ENCODE measurements at places on chromosomes 11 and 22.

DNA sequence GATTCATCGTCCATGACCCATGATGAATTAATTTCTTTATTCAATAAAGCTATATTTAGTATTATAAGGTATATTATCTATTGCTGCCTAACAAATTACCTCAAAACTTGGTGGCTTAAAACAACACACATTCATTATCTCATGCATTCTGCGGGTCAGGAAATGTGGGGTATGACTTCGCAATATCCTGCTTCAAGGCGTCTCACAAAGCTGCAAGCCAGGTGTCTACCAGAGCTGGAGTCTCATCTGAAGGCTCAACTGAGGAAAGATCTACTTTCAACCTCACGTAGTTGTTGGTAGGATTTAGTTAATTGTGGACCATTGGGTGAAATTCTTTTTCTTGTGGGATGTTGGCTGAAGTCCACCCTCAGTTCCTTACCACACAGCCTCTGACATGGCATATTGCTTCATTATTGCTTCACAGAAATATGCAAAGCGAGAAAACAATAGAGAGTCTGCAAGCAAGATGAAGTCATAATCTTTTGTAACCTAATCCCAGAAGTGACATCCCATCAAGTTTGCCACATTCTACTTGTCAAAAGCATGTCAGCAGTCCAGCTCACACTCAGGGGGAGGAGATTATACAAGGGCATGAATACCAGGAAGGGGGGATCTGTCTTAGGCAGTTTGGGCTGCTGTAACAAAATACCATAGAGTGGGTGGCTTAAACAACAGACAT is 45.1 kb downstream of the KREMEN1 start:
- no peak for DNase-seq

DNA sequence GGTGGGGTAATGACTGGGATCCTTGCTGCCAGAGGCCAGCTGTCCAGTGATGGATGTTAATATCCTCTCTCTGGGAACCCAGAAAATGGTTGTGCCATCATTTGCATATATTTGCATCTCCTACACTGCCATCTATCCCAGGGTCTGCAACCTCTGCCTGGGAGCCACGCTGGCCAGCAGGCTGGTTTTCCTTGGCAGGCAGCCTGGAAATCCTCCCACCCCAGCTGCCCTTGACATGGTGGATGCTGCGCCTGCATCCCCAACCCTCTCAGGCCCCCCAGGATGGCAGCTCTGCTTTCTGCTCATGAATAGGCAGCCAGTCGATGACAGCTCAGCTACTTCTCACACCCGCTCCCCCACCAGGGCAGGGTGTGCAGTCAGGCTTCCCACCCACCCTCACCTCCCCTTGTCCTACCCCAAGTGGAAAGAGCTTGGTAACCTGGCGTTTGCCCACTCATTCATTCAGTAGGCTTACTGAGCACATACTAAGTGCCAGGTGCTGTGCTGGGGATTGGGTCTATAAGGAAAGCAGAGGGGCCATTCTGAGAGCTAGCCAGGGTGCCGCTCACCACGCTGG is 202.5 kb downstream of the TRIM29 start:
- no peak for DNase-seq

- DNase-seq = no peak
These were observed 4.6 kb downstream of the CHRDL2 start for GRCh38 chr11:74726547-74727182.

DNA sequence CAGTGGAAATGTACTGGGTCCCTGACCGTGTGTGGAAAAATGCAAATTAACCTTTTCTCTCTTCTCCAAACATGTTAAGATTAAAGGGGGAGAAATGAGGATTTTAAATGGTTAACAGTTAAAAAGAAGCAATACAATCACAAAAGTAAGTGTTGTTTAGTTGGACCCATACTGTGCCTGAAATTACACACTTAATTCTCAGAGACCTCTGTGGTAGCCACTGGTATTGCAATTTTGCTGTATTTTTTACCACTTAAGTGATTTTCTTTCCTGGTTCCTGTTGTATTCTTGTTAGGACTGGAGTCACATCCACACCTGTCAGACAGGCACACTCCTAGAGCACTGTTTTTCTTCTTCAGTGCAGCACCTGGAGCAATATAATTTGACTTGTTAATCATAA is 179.6 kb upstream of the PDGFD start:
- no peak for DNase-seq

- no peak for DNase-seq
These were observed 7.2 kb downstream of the LYVE1 start for GRCh38 chr11:10561043-10561818.

- DNase-seq = no peak
These were observed 18.9 kb upstream of the WNT11 start for GRCh38 chr11:76225122-76225611.

- DNase-seq = no peak
These were observed 587.2 kb downstream of the BRD1 start for GRCh38 chr22:49240472-49240871.

GRCh38 chr22:36659762-36660509 is 43.6 kb downstream of the CACNG2 start:
- no peak for DNase-seq

DNA sequence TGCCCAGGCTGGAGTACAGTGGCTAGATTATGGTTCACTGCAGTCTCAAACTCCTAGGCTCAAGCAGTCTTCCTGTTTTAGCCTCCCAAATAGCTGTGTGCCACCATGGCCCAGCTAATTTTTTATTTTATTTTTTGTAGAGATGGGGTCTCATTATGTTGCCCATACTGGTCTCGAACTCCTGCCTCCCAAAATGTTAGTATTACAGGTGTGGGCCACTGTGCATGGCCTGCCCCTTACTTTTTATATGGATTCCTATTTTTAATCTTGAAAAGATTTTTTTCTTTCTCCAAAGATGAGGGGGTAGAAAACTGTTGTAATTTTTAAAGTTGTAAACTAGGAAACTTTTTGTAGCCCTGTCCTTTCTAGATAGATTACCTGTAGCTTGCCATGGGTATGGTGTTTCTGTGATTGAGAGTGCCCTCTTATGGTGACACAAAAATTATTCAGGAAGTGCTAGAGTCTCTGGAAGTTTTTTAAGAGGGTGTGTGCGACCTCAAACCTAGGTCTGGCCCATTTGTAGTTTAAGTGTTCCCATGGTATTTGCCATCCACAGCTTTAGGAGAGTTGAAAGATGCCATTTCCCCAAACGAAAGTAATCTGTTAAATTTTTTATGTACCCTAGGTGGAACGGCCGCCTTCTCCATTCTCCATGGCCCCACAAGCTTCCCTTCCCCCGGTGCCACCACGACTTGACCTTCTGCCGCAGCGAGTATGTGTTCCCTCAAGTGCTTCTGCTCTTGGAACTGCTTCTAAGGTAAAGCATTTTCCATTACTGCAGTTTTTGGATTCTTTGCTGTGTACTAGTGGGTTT is 32.4 kb downstream of the MCAM start:
- DNase-seq = no peak

DNA sequence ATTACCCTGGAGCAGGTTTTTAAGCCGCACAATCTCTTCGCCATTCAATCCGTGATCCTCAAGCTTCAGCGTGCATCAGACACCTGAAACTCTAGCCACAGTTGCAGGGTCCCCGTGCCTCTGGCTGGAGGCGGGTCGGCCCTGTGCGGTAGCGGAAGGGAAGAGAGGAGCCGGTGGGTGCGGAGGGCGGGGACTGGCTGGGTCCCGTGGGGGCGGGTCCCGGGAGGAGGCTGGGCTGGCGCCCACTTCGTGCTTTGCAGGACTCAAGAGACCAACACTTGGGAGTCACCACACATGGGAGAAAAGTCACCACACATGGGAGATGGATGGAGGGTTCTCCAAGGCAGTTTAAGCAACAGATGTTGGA is 772 bp downstream of the C22orf15 start:
- no peak for DNase-seq

- no peak for DNase-seq
These were observed 21.4 kb downstream of the MN1 start for GRCh38 chr22:27780161-27780575.

GRCh38 chr11:38384568-38384967 is 1786.5 kb upstream of the RAG2 start:
- DNase-seq = no peak

GRCh38 chr11:127044535-127044934 is 44.0 kb upstream of the KIRREL3 start:
- no peak for DNase-seq

DNA sequence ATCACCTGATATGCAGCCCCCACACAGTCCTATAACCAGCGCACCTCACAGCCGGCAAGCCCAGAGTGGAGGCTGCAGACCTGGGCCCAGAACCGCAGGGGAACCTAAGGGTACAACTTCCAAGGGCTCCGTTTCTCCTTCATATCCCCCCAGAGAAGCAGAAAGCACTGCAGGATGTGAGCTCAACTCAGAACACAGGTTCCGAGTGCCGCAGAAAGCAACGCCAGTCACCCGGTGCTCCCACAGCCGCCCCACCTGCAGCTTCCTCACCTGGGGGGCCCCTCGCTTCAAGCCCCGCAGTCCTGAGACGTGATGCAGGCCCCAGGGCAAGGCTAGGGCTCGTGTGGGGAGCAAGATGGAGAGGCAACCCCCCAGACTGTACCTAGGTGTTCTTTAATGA is 2.5 kb downstream of the TSSK2 start:
- no peak for DNase-seq

- DNase-seq = no peak
These were observed 1.4 kb upstream of the LHFPL7 start for GRCh38 chr22:24947881-24948280.

DNA sequence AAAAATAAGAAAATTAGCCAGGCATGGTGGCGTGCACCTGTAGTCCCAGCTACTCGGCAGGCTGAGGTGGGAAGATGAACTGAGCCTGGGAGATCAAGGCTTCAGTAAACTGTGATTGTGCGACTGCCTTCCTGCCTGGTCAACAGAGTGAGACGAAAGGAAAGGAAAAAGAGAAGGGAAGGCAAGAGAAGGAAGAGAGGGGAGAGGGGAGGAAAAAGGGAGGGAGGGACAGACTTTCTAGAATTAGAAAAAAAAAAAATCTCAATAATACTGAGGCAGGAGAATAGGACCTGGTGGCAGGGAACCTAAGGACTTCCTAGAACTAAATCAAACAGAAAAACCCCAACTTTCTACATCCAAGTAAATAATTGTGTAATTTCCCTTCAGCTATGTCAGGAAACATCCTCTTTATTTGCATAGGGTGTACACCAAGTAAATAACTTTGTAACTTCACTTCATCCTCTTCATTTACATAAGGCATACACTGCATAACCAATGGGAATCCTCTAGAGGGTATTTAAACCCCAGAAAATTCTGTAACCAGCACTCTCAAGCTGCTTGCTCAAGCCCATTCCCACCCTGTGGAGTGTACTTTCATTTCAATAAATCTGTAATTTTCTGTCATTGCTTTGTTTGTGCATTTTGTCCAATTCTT is 8.7 kb downstream of the SBF2 start:
- DNase-seq = no peak

- DNase-seq = no peak
These were observed 1.1 kb downstream of the CSTF3 start for GRCh38 chr11:33160136-33160535.

DNA sequence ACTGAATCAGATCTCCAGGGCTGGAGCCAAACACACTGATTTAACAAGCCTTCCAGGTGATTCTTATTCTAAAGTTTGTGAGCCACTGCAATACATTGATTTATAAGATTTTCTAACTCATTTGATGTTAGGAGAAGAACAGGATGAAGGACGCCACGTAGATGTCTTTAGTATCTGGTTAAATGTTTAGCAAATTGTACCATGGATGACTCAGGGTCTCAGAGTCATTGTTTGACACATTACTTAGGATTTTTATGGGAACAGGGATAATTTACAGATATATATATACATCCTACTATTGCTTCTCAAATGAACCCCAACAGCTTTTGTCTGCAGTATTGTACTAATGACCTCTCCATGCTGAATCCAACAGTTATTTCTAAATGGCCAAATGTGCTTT is 143.1 kb upstream of the DDI1 start:
- DNase-seq = no peak

DNA sequence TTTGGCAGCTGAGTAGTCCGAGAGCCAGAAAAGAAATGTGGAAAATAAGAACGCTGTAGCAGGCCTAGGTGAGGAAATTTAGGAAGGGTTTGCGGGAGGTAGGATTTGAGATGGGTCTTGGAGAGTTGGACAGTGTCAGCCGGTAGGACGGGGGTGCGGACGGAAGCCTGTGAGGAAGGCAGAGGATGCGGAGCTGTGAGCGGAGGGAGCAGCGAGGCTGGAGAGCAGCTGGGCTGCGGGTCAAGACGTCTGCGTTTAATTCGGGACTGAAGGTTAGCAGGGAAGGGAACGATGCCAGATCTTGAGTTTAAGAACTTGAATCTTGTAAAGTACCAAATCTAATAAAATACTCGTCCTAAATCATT is 669 bp upstream of the TIGD3 start:
- no peak for DNase-seq

DNA sequence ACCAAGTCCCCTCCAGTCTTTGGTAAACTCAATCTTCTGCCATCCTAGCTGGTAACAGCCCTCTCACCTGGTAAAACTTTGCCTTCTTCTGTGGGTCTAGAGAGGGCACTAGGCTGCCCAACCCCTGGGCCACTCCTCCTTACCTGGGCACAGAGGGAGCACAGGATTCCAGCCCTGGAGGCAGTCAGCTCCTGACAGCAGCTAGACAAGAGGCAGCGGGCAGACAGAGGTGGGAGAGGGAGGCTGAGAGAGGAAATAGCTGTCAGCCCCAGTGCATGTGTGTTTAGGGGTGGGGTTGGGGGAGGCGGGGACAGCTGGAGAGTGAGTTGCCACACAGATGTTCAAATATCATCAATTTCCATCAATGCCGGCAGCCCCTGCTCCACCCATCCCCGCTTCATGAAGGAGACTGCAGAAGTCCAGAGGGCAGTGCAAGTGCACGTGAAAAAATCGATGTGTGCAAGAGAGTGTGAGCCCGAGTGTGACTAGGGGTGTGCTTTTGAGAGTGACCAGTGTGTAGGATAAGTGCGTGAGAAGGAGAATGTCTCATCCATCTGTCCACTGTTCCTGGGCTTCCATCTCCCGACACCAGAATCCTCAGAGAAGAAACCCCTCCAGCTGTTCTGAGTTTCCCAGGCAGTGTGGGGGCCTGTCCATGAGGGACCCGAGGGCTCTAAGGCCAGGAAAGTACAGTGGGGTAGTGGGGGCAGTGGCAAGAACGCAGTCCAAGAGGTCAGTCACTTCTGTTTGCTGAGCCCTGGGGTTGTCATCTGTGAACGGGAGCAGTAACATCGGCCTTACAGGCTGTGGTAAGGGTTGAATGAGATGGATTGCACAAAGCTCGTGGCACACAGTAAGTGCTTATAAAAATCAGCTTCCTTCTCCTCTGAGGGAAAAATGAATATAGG is at the start of gene PTGDR2:
Gene PTGDR2, minus strand, starts transcription at position 225 of the 908 bp plus-strand sequence. CDS start 2,228 bp downstream, outside the sequence.
- DNase-seq = no peak
